ENCODE measurements at places on chromosomes 1 and 21.

GRCh38 chr1:89946532-89946931, 48.4 kb upstream of the ZNF326 start:
- no peak for DNase-seq

- no peak for DNase-seq
Measured at GRCh38 chr21:18142655-18143054, 102.0 kb upstream of the CHODL start.

DNA sequence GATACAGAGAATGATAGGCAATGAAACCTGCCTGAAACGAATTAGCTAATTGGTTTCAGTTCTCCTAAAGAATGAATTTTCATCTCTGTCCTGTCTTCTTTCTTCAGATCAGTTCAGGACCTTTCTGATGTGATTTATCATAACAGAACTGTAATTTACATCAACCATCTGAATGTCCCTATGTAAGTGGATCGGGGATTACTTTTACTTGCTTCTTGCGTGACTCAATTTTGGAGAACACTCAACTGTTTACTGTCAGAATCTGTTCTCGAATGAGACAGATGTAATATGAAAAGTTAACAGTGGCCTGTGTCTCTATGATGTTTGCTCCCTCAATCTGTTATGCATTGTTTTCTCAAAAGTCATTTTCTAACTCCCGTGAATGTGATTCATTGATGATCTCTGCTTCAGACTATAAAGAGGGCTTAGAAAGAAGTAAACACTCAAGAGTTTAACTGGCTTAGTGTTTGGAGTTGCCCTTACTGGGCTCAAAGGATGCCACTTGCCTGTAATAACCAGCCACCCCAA, 111.0 kb downstream of the GABPA start:
- DNase-seq = no peak

DNA sequence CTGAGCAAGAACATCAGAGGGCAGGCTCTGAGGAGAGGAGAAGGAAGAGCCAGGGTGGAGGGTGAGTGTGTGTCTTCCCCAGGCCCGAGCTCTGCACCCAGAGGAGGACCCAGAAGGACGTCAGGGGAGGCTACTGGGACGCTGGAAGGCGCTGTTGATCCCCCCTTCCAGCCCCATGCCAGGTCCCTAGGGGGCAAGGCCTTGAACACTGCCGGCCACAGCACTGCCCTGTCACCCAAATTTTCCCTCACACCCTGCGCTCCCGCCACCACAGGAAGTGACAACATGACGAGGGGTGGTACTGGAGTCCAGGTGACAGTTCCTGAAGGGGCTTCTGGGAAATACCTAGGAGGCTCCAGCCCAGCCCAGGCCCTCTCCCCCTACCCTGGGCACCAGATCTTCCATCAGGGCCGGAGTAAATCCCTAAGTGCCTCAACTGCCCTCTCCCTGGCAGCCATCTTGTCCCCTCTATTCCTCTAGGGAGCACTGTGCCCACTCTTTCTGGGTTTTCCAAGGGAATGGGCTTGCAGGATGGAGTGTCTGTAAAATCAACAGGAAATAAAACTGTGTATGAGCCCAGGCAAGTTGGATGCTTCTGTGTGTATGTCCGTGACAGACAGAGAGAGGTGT, 17.1 kb downstream of the BCAN start:
- no peak for DNase-seq

DNA sequence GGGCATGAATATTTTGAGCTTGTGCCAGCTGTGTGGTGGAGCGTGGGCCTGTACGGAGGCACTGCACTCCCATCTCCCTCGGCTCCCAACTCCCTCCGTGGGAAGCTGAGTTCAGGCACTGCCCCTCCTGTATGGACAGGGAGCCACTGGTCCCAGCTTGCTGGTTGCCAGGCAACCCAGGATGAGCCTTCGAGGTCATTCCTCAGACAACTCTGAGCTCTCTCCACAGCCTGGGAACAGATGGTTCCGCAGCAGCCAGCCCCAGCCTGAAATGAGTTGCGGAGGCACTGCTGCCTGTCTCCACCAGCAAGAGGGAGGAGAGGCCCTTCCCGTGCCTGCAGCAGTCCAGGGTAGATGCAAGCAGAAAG, 58.4 kb upstream of the TENT5B start:
- peak; percentile 77 for DNase-seq

GRCh38 chr1:40391688-40392145, 18.2 kb downstream of the SMAP2 start:
- no peak for DNase-seq

DNA sequence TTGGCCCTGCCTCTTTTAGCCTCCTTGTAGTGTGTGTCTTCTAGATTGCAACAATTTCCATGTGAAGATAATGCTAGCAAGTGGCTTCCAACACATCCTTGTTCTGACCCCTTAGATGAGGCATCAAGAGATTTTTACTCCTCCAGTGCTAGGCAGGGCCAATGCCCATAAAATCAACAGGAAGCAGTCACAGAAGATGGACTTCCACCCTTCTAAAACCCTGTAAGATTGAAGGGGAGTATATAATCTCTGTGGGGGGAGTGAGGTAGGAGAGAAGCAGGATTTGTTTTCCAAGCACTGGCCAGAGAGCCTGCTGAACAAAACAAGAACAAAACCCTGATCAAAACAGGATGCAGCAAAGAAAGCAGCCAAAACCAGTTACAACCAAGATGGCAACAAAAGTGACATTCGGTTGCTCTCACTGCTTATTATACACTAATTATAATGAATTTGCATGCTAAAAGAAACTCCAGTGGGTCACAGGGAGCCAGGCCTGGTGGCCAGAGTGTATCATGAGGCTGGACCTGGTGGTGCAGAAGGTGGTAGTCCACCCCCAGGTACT, 12.1 kb downstream of the GON4L start:
- no peak for DNase-seq

DNA sequence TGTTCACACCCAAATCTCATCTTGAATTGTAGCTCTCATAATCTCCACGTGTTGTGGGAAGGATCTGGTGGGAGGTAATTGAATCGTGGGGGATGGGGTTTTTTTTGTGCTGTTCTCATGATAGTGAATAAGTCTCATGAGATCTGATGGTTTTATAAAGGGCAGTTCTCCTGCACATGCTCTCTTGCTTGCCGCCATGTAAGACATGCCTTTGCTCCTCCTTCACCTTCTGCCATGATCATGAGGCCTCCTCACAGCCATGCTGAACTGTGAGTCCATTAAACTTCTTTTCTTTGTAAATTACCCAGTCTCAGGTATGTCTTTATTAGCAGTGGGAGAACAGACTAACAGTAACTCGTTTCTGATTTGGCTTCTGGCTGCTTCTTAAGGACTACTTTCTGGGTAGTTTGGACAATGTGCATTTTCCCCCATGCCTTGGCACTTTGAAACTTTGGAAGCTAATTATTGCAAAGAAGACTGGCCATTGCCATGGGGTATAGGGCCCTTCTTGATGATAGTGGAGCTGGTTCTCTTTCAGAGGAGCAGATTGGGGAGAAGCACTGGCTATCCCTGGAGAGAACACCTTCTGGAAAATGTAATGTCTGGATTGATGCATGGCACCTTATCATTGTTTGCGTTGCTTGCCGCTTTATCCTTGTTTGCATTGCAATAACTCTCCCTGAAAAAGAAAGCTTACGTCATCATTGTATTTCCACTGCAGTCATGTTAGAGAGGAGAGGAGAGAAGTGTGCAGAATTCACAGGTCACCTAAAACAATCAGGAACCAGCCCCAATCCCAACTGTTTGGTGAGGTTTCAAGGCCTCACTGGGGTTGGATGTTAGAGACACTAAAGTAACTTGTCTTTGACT, 5.9 kb downstream of the CNIH3 start:
- DNase-seq = no peak

DNA sequence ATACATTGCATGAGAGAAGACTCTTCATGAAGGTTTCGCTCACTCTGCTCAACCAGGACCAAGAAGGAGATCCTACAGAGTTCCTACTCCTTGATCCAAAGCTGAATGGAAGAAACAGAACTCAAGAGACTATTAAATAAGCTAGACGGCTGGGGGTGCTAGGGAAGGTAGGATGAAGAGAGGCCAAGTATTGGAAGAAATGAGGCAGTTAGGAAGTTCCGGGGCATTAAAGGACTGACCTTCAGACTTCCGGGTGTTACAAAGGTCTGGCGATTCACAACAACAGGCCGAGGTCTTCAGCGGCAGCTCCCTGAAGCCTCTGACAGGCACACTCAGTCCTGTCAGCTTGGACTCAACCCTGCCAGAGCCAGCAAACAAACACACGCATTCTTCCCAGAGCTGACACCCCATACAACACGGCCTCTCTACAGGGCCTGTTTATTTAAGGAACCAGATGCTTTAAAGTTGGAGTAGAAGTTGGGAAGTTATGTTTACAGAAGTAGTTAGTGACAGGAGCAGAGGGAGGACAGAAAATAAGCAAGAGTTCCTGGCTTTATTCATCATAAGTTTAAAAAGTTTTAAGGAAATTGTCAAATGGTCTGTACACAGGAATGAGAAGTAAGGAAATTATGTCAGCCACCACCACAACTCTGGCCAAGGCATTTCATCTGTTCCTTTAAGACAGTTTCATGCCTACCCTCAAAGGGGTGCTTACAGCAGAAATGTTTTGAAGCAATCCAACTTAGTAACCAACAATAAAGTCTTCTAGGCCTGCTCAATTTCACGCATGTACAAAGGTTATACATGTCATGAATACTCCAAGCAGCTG, 4.7 kb downstream of the SORT1 start:
- peak; percentile 51 for DNase-seq

- DNase-seq = peak; percentile 5
Measured at GRCh38 chr1:223175032-223175431, 32.0 kb upstream of the TLR5 start.

DNA sequence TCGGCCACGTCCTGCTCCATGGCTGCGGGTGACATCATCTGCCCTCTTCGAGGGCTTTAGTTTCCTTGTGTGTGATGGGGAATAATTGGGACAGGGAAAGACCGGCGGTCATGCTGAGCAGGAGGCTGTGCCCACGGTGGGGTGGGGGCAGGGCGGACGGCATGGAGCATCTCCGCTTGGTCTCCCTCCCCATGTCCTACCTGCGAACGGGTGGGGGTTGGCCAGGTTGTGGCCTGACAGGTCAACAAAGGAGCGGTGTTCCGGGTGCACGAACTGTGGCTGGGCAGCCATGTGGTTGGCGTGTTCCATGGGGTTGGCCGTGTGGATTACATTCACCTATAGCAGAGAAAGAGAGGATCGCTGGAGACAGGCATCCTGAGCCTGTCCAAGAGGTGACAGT, 80.0 kb downstream of the PIK3CD start:
- no peak for DNase-seq

DNA sequence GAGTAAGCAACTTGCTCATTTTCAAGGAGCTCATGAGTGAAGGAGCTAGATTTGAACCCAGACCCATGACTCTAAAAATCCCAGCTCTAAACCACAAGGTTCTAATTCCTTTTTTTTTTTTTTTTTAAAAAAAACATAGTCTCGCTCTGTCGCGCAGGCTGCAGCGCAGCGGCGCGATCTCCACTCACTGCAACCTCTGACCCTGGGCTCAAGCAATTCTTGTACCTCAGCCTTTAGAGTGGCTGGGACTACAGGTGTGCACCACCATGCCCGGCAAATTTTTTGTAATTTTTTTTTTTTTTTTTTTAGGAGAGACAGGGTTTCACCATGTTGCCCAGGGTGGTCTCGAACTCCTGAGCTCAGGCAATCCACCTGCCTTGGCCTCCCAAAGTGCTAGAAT, 13.8 kb downstream of the SRSF4 start:
- no peak for DNase-seq

GRCh38 chr21:44589586-44590305, 2.6 kb downstream of the KRTAP10-6 start:
- DNase-seq = no peak

DNA sequence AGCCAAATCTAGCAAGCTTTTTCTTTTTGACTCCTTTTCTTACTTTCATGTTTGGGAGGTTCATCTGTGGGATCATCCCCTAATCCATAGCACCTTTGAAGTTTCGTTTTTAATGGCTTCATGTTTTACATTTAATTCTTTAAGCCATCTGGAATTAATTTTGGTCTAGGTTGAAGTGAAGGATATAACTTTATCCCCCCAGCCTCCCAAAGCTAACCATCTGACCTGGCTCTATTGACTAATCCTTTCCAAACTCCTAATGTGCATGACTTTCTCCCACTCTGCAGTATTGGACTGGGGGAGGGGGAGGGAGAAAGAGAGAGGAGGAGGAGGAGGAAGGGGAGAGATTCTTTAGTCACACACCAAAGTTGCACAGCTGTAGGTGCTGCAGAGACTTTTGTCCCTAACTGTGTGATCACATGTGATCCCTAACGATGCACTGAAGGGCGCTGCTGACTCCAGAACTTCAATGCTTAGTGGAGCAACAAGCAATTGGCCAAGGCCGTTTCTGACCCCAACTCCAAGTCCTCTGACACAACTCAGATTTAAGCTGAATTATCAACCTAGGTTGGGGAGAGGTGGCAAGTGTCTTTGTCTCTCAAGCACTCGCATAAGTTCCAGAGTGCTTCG, 191.6 kb downstream of the HUNK start:
- DNase-seq = no peak

DNA sequence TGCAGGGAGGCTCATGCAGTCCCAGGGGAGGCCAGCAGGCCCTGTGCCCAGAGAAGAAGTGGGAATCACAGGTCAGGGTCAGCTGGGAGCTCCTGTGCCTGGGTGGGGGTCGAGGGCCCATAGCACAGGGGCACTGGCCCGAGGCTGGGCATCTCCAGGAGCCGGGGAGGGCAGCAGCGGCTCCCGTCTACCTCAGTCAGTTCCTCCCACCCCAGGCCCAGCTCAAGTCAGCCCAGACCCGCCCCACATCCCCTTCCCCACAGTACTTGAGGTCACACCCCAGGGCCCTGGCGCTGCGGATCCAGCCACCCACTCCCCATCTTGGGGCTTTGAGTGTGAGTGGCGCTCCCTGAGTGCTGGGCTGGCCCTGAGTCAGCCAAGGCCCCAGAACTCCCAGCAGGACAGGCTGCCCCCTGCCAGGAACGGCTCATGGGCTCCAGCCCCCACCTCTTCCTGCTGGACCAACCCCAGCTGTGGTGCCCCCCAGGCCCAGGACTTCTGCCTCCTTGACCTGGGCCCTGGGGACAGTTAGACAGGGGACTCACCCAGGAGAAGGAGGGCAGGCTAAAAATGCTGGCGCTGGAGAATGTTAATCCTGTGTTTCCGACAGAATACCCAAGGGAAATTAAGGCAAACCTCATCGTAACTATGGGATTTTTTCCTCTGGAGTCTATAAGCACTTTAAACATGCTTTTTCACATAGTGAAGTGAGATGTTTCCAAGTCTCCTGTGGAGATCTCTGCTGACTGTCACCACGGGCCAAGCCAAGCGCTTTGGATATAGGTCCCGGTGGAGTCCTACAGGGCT, 68.8 kb upstream of the COL6A1 start:
- no peak for DNase-seq

- no peak for DNase-seq
Measured at GRCh38 chr1:109109906-109110305, 4.0 kb upstream of the ELAPOR1 start.

DNA sequence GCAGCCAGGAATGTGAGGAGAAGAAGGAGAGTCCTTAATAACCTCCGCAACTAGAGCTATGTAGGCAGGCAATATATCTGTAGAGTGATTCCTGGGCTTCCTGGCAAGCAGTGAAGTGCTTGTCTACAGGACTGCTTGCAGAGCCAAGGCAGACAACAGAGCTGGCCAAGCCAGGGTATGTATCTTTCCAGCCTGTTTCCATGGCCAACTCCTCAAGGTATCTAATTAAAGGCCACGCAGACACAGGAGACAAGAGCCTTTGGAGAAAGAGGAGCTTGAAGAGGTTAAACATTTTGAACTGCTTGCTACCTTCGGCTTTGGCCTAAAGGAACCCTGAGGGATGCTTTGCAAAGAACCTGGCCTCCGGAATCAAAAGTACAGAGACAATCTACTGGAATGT, 137.4 kb downstream of the PIGK start:
- no peak for DNase-seq

- no peak for DNase-seq
Measured at GRCh38 chr1:41728403-41729202, 190.1 kb downstream of the HIVEP3 start.

- DNase-seq = no peak
Measured at GRCh38 chr1:222454782-222455181, 93.1 kb downstream of the HHIPL2 start.
